Fibroblast of lung (primary cell): ENCODE measurements at places on chromosomes 6 and 20.

GRCh38 chr6:127590344-127590743 is 13.4 kb downstream of the C6orf58 start:
- DNase-seq = no peak

- peak; percentile 63 for DNase-seq
Observed at GRCh38 chr6:157461000-157461915, 80.3 kb downstream of the ZDHHC14 start.

GRCh38 chr20:50085146-50085480 is 27.8 kb downstream of the UBE2V1 start:
- no peak for DNase-seq

DNA sequence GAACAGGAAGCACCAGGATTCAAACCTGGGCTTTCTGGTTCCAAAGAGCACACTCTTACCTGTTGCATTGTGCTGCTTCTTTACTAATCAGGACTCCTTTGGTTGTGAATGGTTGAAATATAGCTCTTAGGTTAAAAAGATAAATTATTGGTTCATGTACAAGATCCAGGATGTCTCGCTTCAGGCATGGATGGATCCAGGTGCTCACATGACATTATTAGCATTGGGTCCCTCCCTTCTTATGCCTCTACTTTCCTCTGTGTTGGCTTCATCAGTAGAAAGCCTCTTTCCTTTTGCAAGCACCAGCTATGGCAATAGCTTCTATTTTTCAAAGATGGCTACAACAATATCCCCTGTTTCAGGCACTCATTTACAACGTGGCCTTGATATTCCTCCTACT is 217.7 kb upstream of the SULF2 start:
- no peak for DNase-seq

GRCh38 chr6:124958759-124959354 is 3.4 kb upstream of the RNF217 start:
- DNase-seq = peak; percentile 84

DNA sequence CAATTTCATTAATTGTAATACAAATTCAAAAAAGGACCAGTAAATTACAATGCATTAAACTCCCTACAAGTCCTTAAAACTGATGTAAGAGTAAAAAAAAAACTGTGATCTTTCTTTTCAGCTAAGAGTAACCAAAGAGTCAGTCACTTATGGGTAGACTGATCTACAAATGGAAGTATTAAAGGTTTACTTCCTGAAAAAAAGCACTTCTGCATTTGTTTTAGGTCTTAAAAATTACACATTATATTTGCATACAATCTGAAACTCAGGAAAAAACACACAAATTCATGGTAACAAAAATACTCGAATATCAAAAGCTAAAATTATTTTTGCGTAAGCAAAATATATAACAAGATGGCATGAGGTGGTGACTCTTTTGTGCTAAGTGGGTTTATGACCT is 23.5 kb downstream of the USP49 start:
- no peak for DNase-seq

- peak; percentile 58 for DNase-seq
Observed at GRCh38 chr6:52610745-52611355, 34.0 kb upstream of the TRAM2 start.

- DNase-seq = peak; percentile 62
Observed at GRCh38 chr20:34065260-34065659, 46.8 kb downstream of the EIF2S2 start.

DNA sequence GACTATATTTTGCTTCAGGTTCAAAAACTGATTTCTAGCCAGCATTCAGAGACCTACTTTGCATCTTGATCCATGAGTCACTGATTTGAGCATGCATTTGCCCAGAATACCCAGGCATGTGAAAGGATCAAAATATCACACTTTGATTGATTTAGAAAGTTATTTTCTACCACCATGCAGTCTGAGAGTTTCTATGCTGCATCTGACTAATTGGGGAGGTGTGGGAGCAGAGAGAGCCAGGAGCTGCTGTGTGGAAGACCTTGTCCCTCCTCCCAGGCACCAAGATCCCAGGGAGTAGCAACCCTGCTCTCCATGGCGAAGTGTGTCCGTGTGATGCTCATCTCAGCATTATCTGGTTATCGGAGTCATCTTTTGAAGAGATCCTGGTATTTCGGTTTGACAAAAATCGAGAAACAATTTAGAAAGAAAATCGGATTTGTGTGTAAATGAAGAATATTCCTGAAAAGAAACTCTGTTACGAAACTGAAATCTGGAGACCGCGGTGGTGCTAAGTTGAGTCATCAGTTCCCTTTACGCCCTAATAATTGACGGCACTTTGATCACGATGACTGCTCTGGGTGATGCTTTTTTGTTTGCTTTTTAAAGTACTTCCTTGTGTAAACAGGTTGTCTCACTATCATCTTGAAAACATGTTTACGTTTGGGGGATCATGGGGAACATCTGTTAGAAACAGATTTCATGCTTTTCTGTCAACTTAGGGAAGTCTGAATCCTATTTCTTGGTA is 193.4 kb downstream of the BACH2 start:
- peak; percentile 65 for DNase-seq

DNA sequence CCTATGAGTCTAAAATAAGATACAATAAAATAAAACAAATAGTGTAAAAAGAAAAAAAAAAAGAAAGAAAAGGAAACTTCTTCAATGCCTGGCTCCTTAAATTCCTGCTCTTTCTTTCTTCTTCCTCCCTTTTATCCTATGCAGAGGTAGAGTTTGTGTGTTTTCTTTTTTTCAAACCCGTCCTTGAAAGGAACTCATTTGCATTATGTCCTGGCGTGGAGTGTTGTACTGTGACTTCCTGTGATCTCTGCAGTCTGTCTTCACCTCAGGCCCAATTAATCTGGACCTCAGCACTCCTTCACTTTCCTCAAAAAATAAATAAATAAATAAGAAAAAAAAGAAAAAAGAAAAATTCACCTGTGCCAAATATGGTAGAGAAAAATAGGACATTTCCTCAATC is 541.9 kb upstream of the SPTLC3 start:
- DNase-seq = no peak

GRCh38 chr6:219641-220198 is 72.6 kb upstream of the DUSP22 start:
- peak; percentile 62 for DNase-seq

DNA sequence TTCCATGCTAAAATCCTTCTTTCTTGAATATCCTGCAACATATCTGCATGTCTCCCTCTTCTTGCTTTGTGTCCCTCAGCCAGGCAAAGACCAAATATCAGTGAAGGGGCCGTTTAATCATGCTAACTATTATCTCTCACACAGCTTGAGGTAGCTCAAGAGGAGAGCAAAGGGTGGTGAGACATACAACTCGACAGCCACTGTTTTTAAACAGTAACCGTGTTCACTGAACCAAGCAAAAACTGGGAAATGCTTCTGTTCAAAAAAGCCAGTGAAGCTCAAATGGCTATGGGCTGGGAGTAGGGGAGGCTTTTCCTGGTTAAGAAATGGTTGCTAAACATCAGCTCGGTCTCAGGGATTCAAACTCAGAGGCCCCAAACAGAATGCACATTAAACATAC is 83.4 kb downstream of the MAP7 start:
- DNase-seq = no peak

DNA sequence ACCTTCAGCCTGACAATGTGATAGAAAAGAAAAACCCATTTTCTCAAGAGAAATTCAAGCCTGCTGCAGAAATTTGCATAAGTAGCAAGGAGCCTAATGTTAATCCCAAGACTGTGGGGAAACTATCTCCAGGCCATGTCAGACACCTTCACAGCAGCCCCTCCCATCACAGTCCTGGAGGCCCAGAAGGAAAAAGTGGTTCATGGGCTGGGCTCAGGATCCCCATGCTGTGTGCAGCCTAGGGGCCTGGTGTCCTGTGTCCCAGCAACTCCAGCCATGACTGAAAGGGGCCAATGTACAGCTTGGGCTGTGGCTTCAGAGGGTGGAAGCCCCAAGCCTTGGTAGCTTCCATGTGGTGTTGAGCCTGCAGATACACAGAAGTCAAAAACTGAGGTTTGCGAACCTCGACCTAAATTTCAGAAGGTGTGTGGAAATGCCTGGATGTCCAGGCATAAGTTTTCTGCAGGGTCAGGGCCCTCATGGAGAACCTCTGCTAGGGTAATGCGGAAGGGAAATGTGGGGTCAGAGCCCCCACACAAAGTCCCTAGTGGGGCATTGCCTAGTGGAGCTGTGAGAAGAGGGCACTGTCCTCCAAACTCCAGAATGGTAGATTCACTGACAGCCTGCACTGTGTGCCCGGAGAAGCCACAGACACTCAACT is 11.8 kb downstream of the ZBTB9 start:
- no peak for DNase-seq

GRCh38 chr6:70651326-70651905 is 16.3 kb upstream of the SMAP1 start:
- no peak for DNase-seq

DNA sequence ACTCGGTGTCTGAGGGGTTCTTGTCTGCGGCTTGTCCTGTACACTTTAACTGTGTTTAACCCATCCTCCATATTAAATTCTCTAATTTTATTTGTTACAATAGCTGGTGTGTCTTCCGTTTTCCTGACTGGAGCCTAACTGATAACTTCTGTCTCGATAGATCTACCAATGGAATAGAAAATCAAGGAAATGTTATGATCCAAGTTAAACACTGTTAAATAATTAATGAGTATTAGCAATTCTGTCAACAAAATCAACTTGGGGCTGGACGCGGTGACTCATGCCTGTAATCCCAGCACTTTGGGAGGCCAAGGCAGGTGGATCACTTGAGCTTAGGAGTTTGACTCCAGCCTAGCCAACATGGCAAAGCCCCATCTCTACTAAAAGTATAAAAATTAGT is 81.7 kb downstream of the DNAH8 start:
- DNase-seq = no peak

GRCh38 chr6:153411070-153411648 is 280.1 kb upstream of the RGS17 start:
- no peak for DNase-seq

- DNase-seq = no peak
Observed at GRCh38 chr6:83593395-83593785, 81.1 kb downstream of the PRSS35 start.

DNA sequence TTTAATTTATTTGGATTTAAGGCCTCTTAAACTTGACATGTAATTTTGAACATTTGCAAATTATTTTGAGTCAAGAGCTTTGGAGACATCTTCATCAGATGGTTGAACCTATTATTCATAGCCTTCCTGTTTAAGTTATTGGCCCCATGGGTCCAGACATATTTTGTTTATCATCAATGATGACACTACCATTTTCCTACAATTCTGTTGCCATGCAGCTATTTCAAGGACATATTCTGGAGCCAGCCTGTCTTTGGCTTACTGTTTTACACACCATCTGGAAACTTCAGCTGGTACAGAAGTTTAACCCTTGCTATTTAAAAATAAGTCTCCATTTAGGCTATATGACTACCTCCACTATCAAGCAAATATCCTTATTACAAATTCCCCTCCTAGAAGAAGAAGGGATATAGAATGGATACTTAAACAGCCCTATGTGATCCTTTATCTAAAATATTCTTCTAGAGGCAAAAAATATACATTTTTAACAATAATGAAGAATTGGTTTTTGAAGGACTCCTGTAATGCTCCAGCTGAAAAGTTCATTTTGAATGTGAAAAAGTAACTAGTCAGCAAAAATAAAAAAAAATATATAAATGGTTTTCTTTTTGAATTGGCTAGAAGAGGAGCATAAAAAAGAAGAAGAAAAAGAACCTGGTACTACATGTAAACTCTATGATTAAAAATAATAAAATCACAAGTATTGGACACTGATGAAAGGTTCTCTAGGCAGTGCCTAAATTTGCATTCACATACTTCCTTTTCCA is 544.0 kb upstream of the HS3ST5 start:
- DNase-seq = no peak

GRCh38 chr6:54747955-54748354 is 98.6 kb upstream of the FAM83B start:
- DNase-seq = no peak

DNA sequence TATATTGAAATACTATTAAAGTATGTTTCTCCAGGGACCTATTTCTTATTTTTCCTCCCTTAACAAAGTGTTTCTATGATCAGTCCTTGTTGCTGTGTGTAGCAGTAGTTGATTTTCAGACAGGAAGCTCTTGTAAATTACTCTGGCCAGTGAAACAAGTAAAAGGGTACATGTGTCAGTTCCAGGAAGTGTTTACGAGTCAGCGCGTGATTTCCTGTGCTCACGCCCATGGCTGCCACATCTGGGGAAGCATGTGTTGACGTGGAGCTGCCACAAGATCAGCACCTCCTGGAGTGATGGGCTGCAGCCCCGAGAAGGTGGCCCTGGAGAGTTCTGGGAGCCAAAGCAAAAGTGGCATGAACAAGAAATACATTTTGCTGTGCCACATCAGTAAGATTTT is 38.6 kb upstream of the GGTLC1 start:
- DNase-seq = no peak

- no peak for DNase-seq
Observed at GRCh38 chr6:157660414-157660813, 162.6 kb upstream of the SNX9 start.

- DNase-seq = peak; percentile 36
Observed at GRCh38 chr20:45039475-45039820, 61.5 kb downstream of the KCNS1 start.

- peak; percentile 98 for DNase-seq
Observed at GRCh38 chr20:58907320-58908137, 55.0 kb downstream of the GNAS start.

- no peak for DNase-seq
Observed at GRCh38 chr6:38375341-38375740, 264.4 kb downstream of the BTBD9 start.

DNA sequence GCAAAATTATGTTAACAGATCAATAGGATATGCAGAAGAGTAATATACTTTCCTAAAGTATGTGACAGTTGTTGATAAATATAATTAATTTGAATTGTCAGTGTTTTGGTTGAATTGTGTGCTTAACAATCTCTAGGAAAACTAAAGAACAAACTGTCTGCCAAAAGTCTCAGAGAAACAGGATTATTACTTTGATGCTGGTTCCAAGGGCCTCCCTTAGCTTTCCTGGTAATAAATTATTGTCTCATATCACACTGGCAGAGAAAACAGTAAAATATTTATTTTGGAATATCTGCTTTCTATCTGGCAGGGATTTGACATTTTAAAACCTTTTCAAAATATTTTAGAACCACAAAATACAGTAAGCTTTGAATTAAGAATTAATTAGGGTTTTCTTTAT is 40.1 kb upstream of the CARMIL1 start:
- peak; percentile 75 for DNase-seq
